T-helper 17 cell (primary cell): ENCODE measurements at places on chromosomes 13 and 19. TPM values are rescaled to one million over a fixed set of nuclear protein-coding genes. Genes with fewer than 3 reads are reported as not detected.

DNA sequence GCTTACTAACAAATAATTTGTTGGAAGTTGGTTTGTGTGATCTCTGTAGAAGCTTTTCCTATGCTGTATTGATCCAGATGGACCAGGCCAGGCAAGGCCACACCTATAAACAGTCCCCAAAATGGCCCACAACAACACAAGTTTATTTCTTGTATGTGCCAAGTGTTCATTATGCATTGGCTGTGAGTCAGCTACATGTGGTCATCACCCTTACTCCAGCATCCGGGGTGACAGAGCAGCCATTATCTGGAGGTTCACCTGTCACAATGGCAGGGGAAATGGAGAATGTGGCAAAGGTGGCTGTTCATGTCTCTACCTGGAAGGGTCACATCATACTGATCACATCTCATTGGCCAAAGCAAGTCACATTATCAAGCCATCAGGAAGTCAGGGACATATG lies 164.3 kb downstream of the DCT start:
- DNase-seq, result no peak

DNA sequence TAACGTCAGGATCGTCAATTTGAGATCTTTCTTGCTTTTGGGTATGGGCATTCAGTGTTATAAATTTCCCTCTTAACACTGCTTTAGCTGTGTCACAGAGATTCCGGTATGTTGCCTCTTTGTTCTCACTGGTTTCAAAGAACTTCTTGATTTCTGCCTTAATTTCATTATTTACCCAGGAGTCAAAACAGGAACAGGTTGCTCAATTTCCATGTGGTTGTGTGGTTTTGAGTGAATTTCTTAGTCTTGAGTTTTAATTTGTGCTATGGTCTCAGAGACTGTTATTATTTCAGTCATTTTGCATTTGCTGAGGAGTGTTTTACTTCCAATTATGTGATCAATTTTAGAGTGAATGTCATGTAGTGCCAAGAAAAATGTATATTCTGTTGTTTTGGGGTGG lies 153.1 kb downstream of the PCDH17 start:
- no peak for DNase-seq

- no peak for DNase-seq
These were observed 14.1 kb downstream of the PROSER1 start for GRCh38 chr13:39023761-39024160.

DNA sequence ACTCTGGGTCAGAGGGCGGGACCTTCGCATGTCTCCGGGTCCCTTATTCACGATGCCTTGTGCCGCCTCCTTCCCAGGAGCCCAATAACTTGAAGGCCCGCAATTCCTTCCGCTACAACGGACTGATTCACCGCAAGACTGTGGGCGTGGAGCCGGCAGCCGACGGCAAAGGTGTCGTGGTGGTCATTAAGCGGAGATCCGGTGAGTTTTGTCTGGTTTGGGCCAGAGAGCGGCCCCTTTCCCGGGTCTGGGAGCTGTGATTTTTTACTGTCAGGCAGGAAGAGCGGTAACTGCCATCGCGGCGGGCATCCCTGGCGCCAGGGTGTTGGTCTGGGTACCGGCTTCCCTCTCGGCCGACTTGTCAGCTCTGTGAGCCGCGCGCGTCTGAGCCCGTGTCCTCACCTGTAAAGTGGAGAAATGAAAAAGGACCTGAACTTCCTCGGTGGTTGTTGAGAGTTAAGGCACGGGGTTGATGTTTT lies 800 bp downstream of the RPL28 start:
- no peak for DNase-seq

DNA sequence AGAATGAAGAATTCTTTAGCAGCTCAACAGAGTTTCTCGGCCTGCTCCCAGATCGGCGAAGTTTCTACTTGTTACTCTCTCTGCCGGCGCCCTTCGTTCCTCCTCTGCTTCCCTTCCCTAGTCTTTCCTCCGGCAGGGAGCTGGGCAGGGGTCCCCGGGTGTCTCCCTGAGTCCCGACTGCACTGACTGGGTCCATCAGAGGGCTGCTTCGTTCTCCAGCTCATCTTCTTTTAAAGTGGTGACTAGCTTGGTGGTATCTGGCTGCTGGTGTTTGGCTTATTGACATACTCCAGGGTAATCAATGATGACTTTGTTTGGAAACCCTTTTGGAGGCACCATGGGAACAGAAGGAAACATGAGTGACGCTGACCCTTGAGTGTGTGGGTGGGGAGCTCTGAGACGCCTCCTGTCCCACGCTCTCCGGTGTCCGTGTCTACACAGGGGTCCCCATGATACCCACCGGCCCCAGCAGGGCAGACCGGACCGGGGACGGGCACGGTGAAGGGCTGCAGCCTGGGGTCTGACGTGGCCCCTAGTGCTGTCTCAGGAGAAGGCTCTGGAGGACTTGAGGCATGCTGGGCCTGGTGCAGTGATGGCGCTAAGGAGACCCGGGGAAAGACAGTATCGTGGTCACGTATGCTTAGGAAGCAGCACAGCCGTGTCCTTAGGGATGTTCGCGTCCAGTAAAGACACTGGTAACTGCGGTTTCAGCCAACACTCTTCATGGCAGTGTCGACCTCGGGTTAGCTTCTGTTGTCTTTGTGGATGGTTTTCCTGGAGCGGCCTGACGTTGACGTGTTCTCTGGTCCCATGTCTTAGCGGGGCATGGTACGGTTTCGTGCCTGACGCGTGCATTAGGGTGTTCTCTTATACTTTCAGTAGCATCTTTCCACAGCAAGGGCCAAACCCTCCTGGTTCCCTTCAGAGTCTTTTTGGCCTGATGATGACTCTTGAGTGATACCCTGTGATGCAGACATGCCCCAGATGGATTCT lies 23.8 kb downstream of the NAXD start:
- no peak for DNase-seq

DNA sequence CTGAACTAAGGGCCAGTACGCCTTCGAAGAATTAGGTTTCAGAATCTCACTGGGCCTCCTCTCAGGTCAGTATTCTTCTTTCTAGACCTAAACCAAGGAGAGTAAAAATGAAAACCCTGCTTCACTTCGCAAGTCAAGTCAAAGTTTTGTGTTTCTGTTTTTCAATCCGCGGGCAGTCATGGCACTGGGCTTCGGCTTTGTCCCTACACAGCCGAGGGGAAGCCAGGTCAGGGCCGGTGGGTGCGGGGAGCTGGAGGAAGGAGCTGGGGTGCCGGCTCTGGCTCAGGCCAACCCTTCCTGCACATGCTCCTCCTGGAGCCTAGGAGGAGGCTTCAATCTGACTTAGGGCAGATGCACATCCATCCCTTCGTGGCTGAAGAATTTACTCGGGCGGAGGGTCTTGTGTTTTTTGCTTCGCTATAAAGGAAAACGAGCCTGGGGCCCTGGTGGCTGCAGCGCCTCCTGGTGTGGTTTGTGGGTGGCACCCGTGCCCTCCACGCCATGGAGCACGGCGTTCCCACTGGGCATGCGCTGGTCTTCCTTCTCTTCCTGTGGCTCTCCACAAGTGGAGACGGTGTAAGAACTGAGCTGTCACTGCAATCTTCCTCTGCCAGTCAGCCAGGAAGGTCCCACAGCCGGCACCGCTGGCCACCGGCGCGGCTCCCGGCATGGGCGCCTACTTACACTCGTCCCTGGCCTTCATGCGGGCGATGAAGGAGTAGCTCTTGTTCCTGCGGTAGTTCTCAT lies 22.5 kb downstream of the C19orf44 start:
- no peak for DNase-seq

DNA sequence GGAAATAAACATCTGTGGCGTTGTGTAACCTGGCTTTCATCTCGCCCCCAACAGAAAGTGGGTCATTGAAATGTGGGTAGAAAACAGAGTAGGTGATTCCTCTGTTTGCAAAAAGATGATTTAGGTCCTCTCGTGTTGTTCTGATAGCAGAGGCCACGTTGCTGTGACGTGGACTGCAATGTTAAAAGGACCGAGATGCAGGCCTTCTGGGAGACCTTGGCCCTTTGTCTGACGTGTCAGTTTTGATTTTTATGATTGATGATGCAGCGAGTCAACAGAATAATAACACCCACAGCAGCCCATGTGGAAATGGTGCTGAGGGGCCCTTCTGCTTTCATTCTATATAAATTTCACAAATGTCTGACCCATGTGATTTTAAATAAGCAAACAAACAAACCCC lies 68.9 kb downstream of the FGF9 start:
- DNase-seq, result no peak

DNA sequence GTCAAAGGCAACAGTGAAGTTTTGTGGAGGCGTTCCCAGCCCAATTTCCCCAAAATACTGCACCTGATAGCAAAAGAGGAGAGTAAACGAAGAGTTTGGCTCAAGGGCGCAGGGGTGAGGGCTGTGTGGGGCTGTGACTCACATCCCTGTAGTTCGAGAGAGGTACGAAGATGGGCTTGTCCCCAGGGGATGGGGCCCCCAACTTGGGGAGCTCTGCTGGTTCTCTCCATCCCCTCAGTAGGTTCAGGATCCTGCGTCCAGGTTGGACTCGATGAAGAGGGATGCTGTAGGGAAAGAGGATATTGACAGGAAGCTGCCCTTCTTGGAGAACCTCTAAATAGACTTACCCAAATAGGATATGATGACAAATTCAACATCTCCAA lies 3.4 kb downstream of the NAPSA start:
- no peak for DNase-seq

DNA sequence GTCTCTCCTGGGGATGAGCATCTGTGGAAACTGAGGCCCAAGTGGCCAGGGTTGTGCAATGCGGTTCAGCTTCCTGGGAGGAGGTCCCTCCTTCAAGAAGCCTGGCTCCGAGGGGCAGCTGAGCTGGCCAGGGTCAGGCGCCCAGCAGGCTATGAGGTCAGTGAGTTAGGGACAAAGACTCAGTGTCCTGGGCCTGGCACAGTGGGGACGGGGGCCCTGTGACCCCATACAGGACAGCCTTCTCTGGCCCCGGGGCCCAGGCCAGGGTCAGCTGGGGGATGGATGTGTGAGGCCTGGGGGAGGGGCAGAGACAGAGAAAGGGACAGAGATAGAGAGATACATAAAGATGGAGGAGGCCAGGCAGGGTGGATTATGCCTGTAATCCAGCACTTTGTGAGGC lies 3.0 kb upstream of the IL12RB1 start:
- DNase-seq, result no peak

- no peak for DNase-seq
These were observed 375.6 kb downstream of the COG6 start for GRCh38 chr13:40031031-40031430.

DNA sequence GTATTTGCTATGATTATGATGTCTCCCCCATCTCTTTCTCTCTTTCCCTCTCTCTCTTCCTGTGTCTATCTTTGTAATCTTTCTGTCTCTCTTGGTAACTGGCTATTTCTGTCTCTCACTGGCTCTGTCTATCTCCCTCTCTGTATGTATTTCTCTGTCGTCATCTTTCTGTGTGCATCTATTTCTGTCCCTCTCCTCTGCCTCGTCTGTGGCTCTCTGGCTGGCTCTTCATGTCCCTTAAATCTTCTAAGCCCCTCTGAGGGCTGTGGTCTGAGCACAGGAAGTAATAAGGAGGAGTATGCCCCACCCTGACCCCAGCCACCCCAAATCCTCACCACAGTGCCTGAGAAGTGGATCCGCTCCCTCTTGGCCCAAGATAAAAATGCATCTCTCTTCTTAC lies 104.4 kb downstream of the DNAJC15 start:
- no peak for DNase-seq

GRCh38 chr19:16532440-16533234 lies 9.6 kb downstream of the CHERP start:
- DNase-seq, result no peak

DNA sequence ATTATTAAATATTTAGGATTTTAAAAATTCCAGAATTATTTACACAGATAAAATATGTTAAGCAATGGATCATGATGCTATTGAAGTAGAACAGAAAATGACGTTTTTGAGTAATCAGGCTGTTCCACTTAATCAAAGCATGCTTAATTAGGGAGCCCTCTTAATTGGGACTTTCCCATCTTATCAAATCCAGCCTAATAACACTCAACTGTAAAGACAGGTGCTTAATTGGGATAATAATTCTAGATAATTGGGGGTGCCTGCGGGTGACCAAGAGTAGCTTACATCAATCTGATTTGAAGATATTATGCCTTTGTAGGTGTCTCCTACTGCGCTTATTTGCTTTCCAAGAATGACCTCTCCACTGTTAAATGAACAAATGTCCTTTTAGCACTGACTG lies 742.2 kb upstream of the SLITRK6 start:
- DNase-seq, result no peak

DNA sequence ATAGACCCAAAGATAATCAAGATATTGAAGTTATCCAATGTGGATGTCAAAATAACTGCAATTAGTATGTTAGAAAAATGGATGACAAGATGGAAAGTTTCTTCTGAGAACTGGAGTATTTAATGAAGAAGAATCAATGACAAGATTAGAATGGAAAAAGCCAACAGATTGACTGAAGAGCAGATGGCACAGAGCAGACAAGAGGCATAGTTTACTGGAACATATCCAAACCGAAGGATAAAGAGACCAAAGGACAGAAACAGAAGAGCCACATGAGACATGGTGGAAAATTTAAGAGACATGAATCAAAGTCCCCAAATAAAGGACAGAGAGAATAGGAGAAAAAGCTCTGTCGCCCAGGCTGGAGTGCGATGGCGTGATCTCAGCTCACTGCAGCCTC lies 89.6 kb upstream of the RXFP2 start:
- no peak for DNase-seq

GRCh38 chr19:58569943-58570670 lies 3.0 kb downstream of the MZF1 start:
- no peak for DNase-seq

DNA sequence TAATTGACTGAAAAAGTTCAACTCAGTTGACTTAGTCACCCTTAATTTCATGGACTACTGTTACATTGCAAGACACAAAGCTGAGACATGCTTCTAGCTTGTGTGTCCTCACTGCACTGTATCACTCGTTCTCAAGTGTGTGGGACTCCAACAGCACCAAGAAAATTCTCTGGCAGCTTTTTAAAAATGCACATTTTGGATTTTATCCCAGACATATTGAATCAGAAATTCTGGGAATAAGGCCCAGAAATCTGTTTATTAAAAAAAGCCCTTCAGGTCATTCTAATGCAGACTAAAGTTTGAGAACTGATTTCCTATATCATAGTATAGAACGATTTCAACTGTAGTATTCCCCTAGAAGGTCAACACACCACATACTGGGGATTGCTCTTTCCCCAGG lies 1485.3 kb downstream of the PCDH9 start:
- no peak for DNase-seq

- no peak for DNase-seq
These were observed 21.5 kb downstream of the COL4A2 start for GRCh38 chr13:110328573-110328972.

DNA sequence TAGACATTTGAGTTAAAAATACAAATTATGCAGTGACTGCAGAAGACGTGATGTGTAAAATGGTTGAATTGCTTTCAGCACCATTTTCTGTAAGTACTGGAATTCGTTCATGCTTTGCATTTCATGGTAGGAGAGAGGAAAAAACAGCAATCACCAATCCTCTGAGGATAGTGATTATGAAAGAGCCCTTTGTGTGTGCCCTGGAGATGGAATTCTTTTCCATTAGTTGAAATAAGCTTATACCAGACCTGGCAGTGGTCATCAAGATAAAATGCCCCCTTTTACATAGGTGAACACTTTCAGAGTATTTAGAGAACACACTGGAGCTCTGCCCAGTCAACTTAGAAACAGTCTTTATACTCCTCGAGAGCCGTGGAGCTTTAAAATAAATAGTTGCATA lies 1.7 kb downstream of the CNMD start:
- no peak for DNase-seq

- DNase-seq, result no peak
These were observed 65.1 kb downstream of the TM9SF2 start for GRCh38 chr13:99566125-99567083.

Gene SPACA4
- total RNA-seq, result not detected

Gene FXYD3
- not detected for total RNA-seq

Gene PRR19
- total RNA-seq, result 0.50 TPM

Gene PNMA8B
- total RNA-seq, result 0.17 TPM

Gene UBA52
- 1,880 TPM for total RNA-seq
